NCI-H1105 treated with DMSO at 0.1 percent for 48 hours (cell line): ENCODE measurements at places on chromosomes 16 and 17.

DNA sequence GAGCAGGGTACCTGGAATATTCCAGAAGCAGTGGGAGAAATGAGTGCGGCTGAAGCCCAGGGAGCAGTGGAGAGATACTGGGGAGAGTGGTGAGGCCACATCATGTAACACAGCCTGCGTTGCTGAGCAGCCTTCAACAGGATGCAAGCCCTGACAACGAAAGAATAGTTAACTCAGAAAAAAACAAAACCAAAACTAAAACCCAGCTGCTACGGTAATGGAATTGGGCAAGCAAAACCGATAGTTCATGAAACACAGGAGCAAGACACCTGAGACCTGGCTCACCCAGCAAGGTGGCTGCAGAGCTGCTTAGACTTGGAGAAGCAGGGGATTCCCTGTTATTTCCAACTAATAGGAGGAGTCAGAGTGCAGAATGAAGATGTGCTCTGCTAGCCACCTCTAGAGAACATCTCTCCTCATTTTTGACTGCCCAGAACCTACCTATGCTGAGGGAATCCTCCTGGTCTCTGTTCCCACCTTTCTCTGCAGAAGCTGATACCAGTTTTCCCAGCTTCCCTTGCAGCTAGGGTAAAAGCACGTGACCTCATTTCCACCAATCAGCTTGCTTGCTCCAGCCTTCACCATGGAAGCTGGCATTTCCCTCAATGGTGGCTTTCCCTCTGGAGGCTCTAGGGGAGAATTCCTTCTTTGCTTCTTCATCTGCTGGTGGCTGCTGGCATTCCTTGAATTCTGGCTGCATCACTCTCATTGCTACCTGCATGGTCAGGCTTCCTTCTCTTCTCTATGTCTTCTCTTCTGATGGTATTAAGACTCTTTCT is 59.4 kb upstream of the XYLT1 start:
- DNase-seq, result no peak

DNA sequence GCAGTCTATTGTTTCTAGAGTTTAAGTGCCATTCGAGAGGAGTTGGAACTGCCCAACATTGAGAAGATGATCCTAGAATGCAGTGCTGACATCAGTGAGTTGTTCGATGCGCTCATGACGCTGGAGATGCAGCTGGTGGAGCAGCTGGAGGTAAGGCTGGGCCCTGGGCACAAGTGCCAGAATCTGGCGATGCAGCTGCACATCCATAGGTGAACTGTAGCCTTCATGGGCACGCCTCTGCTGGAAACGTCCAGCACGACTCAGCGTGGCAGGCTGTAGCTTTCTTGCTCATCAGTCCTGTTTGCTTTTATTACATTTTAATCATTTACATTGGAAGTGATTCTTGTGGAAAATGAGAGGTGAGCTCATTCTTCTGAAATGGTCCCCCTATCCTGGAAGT is 31.7 kb downstream of the DRC3 start:
- DNase-seq, result peak; percentile 95

GRCh38 chr16:69563605-69564580 is 1.9 kb upstream of the NFAT5 start:
- no peak for DNase-seq

DNA sequence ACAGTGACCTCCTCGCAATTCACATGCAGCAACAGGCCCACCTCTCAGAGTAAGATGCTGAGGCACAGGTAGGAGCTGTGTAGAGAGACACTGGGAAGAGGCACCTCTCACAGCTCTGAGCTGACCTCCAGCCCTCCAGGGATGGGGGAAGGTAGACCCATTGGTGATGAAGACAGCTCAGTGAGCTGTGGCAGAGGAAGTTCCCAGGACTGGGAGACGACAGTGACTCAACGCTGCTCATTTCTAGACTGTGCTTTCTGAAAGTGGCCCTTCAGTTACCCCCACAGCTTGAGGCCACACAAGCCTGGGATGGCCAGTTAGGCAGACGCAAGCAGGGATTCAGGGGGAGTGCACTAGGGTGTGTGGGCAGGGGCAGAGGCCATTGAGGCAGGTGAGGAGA is 2073.2 kb downstream of the TP53TG3F start:
- DNase-seq, result no peak

- DNase-seq, result peak; percentile 6
Measured at GRCh38 chr16:27097800-27098230, 31.1 kb downstream of the C16orf82 start.

DNA sequence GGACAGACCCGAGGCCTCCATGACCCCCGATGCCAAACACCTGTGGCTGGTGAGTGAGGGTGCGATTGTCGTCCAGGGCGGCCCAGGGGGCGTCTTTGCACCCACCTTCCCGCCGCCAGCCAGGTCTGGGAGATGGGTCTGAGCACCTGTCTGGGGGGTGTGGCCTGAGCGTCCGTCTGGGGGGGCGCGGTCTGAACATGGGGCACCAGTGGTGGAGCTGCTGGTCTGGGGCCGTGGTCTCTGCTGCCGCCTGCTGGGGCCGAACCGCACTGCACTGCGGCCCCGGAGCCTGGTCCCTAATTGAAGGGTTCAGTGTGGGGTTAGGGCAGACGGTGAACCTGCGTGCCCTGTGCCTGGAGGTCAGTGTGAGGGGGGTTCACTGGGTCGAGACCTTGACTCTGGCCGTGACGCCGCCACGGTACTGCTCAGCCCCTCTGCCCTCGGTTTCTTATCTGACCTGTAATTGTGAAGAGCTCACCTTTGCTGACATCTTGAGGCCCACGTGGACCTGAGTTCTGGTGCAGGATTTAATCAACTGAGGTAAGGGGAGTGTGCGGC is 12.6 kb upstream of the TCF25 start:
- peak; percentile 8 for DNase-seq

GRCh38 chr17:55722742-55723487 is at the start of gene TMEM100:
TSS of gene TMEM100 (minus strand) at chr17:55722864. CDS start at chr17:55721070, 1,794 bp downstream.
- DNase-seq, result no peak

GRCh38 chr16:4205971-4206370 is 35.9 kb downstream of the SRL start:
- no peak for DNase-seq

DNA sequence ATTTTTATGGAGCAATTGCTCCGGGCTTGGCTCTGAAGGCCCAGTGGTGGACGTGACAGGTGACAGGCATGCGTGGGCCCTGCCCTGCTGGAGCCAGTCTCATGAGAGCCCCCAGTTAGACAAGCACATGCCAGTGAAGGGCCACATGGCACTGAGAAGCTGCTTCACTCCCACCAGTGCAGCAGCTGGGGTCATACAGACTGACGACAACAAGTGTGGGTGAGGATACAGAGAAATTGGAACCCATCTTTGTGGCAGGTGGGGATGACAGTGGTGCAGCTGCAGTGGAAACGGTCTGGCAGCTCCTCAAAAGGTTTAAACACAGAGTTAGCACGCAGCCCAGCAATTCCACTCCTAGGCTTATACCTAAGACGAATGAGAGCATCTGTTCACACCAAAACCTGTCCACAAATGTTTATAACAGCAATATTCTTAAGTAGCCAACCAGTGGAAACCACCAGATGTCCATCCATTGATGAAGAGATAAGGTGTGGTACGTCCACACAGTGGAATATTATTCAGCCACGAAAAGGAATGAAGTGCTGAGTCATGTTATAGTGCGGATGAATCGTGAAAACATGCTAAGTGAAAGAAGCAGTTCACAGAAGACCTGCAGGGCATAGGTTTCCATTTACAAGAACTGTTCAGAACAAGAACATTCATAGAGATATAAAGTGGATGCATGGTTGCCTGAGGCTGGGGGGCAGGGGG is 12.5 kb upstream of the CIBAR2 start:
- DNase-seq, result no peak

DNA sequence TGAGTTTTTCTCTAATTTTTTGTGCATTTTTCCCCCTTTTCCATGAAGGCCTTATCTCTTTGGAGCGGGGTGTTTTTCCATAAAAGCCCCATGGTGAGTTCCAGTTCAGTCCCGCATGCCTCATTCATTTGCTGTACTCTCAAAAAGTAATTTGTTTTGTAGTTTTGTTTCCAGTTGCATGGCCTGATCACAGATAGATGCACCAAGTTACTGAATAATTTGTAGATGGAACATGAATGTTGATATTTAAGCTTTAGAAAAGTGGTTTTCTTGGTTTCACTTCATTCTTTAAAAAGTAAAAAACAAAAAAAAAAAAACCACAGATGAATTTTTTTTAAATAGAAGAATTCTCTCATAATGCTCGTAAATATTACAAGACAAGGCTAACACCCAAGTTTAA is 349.2 kb downstream of the BCAS3 start:
- no peak for DNase-seq

DNA sequence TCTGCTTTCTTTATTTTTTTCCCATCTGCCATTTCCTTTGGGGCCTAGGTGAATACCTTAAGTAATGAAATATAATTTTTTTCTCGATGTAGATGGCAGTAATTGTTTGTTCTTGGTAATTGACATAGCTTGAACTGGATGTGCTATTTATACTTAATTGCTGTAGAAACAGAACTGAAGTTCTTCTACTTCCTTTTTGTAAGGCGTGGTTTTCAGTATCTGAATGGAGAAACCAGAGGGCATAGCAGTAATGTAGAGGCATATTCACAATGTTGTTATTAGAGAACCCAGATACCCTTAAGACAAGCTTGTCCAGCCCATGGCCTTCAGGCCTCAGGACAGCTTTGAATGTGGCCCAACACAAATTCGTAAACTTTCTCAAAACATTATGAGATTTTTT is 16.4 kb downstream of the ATP6V0A1 start:
- DNase-seq, result no peak

GRCh38 chr16:21264571-21265036 is 13.5 kb downstream of the CRYM start:
- DNase-seq, result no peak

DNA sequence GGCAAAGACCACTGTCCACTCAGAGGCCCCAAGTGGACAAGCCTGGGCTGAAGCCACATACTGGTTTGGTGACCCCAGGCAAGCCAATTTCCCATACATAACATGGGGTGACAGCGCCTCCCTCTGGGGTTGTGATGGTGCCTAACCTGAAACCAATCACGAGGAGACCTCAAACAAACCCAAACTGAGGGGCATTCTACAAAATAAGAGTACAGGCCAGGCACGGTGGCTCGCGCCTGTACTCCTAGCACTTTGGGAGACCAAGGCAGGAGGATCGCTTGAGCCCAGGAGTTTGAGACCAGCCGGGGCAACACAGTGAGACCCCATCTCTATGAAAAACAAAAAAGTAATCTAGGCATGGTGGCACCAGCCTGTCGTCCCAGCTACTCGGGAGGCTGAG is 3.6 kb downstream of the P2RX5 start:
- DNase-seq, result no peak

DNA sequence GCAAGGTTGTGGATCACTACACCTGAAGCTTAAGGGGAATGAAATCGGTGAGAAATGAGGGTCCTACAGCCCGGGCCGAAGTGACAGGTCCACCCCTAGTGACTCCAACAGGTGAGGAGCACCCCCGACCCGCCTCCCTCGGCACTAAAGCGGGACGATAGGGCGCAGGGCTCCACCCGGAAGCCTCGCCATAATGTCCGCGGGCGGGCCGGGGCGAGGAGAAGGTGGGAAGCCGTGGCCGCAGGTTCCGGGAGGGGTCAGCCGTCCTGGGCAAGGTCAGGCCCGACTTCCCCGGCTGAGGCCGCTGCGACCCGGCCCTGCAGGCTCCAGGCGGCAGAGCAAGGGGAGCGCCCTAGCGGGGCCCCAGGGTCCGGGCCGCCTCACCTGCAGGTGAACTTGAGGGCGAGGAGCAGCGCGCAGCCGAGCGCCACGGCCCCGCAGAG is 543 bp downstream of the TXNDC11 start:
- no peak for DNase-seq

DNA sequence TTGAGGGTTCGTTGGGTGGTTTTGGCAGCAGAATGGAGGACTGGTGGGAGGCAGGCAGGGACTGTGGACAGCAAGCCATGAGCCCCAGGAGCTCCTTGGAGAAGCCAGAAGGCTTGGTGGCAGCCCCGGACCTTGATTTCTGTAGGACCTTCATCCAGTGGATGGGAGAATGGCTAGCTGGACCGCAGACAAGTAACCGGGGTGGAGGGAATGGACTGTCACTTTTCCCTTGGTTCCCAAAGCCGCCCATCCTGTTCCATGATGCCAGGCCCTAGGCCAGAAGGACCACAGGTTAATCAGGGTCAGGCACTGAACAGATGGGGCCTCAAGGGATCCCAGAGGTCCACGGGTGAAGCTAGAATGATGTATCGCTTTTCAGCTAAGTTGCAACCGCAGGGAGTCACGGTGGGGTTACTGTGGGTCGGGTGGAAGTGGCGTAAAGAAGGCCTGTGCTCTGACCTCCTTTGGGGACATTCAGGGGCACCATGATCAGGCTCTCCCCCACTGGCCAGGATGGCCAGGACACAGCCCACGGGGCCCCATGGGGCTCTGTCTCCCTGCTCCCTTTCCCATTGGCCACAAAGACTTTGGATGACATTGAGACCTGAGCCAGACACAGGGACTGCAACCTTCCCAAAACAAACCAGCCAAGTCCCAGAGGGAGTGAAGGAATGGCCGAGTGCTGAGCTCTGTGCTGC is 66.9 kb upstream of the MRTFB start:
- DNase-seq, result no peak

DNA sequence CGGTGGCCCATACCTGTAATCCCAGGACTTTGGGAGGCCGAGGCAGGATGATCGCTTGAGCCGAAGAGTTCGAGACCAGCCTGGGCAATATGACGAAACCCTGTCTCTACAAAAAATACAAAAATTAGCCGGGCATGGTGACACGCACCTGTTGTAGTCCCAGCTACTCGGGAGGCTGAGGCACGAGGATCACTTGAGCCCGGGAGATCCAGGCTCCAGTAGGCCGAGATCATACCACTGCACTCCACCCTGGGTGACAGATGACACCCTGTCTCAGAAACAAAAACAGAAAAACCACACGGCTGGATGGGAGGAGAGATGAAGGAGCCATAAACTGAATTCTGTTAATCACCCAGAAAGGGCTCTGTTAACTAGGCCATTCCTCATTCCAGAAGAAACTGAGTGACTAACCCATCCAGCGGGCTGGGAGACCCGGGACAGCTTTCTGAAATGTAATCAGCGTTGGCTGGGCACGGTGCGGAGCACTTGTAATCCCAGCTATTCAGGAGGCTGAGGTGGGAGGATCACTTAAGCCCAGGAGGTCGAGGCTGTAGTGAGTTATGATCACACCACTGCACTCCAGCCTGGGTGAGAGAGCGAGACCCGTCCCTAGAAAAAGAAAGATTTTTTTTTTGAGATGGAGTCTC is 641 bp upstream of the NT5C3B start:
- DNase-seq, result no peak

DNA sequence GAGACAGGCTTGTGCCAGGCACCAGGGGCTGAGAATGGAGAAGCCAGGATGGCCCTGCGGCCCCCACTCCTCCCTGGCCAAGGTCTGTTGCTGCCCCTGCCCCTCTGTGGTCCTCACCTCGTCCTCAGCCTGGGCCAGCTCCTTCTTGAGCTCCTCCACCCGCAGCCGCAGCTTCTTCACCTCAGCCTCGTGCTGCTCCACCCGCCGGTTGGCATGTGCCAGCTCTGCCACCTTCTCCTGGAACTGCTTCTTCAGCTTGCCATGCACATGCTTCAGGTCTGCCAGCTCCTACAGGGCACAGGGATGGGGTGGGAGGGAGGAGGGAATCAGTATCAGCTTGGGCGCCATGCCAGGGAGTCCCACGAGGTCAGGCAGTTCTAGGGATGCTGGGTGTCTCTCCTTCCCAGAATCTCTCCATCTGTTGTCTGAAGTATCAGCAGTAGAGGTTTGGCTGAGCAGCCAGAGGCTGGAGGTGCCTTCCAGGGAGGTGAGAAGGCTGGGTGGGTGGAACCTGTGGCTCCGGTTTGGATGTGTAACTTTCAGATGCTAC is 20.1 kb downstream of the CCDC102A start:
- no peak for DNase-seq
